ENCODE measurements at places on chromosomes 4 and X. TPM values are rescaled to one million over a fixed set of nuclear protein-coding genes. Genes with fewer than 3 reads are reported as not detected.

DNA sequence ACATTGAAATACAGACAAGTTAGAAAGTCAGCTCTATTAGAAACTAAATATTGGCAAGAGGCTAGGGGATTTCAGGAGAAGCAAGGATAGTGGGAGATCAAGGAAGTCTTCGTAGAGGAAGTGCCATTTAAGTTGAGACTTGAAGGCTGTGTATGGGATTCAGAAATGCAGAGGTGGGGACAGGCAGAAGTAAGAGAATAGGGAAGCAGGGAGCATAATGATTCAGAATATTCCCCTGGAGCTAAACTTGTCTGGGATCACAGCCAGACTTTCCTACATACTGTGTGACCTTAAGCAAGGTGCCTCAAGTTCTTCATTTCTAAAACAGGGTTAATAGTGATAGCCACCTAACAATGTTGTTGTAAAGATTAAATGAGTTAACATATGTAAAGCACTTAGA is 108.8 kb downstream of the DDIT4L start:
- H3K36me3 ChIP-seq, result no peaks in the 10 kb centered on the region
- H3K4me3 ChIP-seq, result no peak overlapping the region
- peaks cover 7% of the 10 kb centered on the region for H3K4me1 ChIP-seq
- no peak overlapping the region for H3K27ac ChIP-seq

- H3K27ac ChIP-seq, result no peak overlapping the region
- H3K4me1 ChIP-seq, result peaks cover 6% of the 10 kb centered on the region
- peaks cover 11% of the 10 kb centered on the region for H3K36me3 ChIP-seq
- H3K27me3 ChIP-seq, result peaks cover 39% of the 10 kb centered on the region
- DNase-seq, result no peak
Measured at GRCh38 chr4:1156069-1156468, 16.3 kb downstream of the SPON2 start.

GRCh38 chr4:164765833-164766232 is 11.9 kb downstream of the SMIM31 start:
- peaks cover 10% of the 10 kb centered on the region for H3K27me3 ChIP-seq
- H3K27ac ChIP-seq, result no peak overlapping the region
- no peaks in the 10 kb centered on the region for H3K36me3 ChIP-seq
- no peaks in the 10 kb centered on the region for H3K4me1 ChIP-seq
- no peak overlapping the region for H3K4me3 ChIP-seq

DNA sequence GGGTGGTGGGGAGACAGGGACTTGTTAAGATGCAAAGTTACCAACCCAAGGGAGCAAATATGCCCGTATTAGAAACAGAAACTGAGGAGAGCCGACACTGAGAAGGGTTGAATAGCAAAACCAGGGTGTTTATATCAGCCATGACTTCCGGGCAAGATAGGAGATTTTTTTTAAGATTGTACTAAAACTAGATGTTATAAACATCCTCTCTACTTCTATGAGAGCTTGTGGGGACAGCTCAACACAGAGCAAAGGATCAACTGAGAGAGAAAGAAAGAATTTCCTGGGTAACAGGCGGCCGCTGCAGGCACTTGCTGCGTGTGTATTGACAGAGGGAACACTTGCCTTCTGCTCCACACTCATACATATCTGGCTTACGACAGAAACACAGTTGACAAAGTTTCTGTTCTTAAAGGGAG is 49.1 kb upstream of the FBXW7 start:
- DNase-seq, result no peak
- H3K27ac ChIP-seq, result no peak overlapping the region
- peaks cover 25% of the 10 kb centered on the region for H3K27me3 ChIP-seq

GRCh38 chr4:107950746-107951540 is 19.6 kb downstream of the CYP2U1 start:
- peak; percentile 39 for DNase-seq
- peak overlapping the region; percentile 69 for H3K4me3 ChIP-seq
- H3K36me3 ChIP-seq, result peaks cover 23% of the 10 kb centered on the region
- peaks cover 39% of the 10 kb centered on the region for H3K4me1 ChIP-seq
- H3K27ac ChIP-seq, result peak overlapping the region; percentile 86

DNA sequence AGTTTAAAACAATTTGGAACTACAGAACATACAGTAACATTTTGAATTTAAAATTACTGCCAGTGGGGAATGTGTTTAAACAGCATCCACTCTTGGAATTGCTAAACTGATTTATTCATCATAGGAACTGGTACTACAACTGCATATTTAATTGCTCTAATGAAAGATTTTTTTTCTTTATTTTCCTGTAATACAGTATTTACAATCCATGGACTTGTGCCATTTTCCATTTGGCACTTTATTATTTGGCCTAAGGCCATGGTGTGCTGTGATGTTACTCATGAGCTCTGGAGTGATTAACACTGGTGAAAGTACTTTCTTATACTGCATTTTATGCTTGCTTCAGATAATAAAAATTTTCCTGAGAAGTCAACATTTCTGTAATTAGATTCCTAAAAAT is 69.7 kb upstream of the NUDT6 start:
- no peak overlapping the region for H3K27ac ChIP-seq
- H3K4me1 ChIP-seq, result peaks cover 1% of the 10 kb centered on the region

GRCh38 chrX:39675619-39676018 is 422.1 kb downstream of the BCOR start:
- H3K36me3 ChIP-seq, result no peaks in the 10 kb centered on the region
- no peak for DNase-seq
- H3K27ac ChIP-seq, result no peak overlapping the region
- no peaks in the 10 kb centered on the region for H3K4me1 ChIP-seq

- peaks cover 21% of the 10 kb centered on the region for H3K27me3 ChIP-seq
- H3K4me1 ChIP-seq, result peaks cover 6% of the 10 kb centered on the region
- no peak overlapping the region for H3K27ac ChIP-seq
- no peak for DNase-seq
- H3K4me3 ChIP-seq, result no peak overlapping the region
- no peaks in the 10 kb centered on the region for H3K36me3 ChIP-seq
Measured at GRCh38 chr4:20646287-20646686, 54.0 kb upstream of the PACRGL start.

DNA sequence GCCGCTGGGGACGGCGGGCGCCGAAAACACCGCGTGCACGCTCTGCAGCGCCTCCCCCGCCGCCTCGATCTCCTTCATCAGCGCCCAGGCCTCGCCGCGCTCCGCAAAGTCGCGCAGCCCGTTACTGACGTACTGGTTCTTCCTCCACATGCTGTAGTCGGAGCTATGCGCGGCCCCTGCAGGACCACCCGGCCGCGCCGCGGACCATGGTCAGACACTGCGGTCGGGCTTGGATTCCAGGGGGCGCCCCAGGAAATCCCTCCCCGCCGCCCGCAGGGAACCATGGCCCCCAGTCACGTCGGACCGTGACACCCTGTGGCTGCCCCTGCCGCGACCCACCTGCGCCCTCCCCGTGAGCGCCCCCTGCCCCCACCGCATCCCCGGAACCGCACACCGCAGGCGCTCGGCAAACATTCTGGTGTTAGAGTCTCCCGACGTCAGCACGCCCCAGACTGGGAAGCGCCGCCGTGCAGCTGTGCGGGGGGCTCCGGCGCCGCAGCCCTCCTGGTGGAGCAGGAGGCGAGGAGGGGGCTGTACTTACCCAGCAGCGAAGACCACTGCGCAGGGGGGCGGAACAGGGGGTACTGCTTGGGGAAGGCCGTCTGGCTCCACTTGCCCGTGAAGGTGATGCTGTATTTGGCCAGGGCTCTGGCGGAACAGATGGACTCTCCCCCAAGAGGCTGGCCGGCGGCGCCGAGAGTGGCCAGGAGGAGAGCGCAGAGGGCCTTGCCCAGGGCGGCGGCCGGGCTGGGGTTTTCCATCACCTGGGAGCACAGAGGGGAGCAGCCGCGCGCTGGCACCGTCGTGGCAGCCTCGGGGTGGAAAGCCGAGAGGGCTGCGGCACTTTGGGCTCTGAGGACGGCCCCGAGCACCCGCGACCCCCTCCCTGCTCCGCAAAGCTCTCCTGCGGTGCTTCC is 814 bp downstream of the SPON2 start:
- no peaks in the 10 kb centered on the region for H3K27me3 ChIP-seq
- peaks cover 16% of the 10 kb centered on the region for H3K4me1 ChIP-seq
- no peak for DNase-seq
- H3K4me3 ChIP-seq, result peak overlapping the region; percentile 28

DNA sequence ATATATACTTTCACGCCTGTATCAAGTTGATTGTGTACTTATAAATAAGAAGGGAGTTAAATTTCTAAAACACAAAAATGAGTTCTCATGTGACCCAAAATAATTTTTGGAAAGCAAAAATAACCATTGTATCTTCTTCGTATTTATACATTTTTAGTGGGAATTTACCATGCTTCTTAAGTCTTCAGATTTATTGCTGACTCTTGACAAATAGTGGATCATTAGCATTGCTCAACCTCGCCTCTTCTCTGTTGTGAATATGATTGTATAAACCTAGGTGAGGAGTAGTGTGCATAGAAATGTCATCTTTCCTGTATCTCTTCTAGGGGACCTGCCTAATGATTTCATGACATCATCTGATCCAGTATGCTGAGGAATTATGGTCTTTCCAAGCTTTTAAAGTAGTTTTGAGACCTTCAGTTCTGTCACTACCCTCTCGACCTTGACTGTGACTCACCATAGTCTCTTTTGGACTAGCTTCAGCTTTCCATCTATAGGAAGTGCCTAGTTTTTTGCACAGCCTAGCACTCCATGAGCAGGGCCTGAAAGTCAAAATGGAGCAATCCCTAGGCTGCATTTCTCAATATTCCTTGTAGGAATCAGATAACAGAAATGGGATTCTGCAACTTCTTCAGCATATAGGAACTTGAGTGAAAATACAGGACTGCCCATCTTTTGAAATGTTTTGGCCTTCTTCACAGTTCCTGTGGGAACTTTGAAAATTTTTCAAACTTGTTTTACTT is 157.6 kb downstream of the ARX start:
- H3K36me3 ChIP-seq, result no peaks in the 10 kb centered on the region
- H3K27me3 ChIP-seq, result no peaks in the 10 kb centered on the region
- H3K4me3 ChIP-seq, result no peak overlapping the region

Gene GAGE12J
- not detected for total RNA-seq

GRCh38 chr4:185017964-185018772 is at the start of gene HELT:
Gene HELT, plus strand, starts transcription at chr4:185018490. Its CDS starts 439 bp downstream, at chr4:185018929.
- no peak within 1 kb of the TSS for H3K27ac ChIP-seq
- H3K27me3 ChIP-seq, result peaks cover 60% of the 10 kb centered on the region
- no peak within 1 kb of the TSS for H3K4me3 ChIP-seq
- no peak for DNase-seq

Gene RIBC1
- 0.30 TPM for total RNA-seq

Gene FRG1
- total RNA-seq, result 31.8 TPM

GRCh38 chr4:27094783-27095182 is 234.1 kb downstream of the STIM2 start:
- no peaks in the 10 kb centered on the region for H3K4me1 ChIP-seq
- no peak overlapping the region for H3K4me3 ChIP-seq
- DNase-seq, result no peak
- H3K36me3 ChIP-seq, result no peaks in the 10 kb centered on the region

DNA sequence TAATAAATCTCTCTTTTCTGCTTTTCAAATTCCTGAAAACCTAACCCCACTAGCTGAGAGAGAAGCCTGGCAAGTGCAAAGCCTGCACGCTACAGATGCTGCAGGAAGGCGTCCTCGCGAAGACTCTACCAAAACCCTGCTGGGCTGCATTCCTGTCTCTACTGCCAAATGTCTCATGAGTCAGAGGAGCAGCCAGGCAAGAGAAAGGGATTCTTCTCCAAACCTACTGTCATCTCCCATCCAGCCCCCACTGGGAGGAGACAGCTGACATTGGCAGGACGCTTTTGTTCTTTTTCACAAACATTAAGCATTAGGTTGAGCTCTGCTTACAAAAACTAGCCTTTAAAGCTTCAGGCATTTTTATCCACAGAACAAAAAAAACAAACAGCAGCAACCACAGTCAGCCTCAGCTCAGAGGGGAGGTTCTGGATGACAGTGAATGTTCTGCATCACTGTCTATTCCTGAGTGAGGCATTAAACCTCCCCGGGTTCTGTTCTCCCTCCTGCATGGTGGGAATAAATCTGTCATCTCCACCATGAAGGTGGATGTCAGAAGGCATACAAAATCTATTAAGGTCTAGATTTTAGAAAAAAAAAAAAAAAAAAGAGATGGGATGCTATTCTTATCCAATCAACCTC is 18.0 kb downstream of the CRMP1 start:
- no peak for DNase-seq
- no peak overlapping the region for H3K4me3 ChIP-seq
- no peaks in the 10 kb centered on the region for H3K4me1 ChIP-seq
- no peaks in the 10 kb centered on the region for H3K36me3 ChIP-seq
- H3K27me3 ChIP-seq, result peaks cover 6% of the 10 kb centered on the region

GRCh38 chr4:28149762-28150161 is 1289.1 kb downstream of the STIM2 start:
- no peak for DNase-seq
- H3K27me3 ChIP-seq, result no peaks in the 10 kb centered on the region
- no peak overlapping the region for H3K4me3 ChIP-seq
- H3K36me3 ChIP-seq, result no peaks in the 10 kb centered on the region

DNA sequence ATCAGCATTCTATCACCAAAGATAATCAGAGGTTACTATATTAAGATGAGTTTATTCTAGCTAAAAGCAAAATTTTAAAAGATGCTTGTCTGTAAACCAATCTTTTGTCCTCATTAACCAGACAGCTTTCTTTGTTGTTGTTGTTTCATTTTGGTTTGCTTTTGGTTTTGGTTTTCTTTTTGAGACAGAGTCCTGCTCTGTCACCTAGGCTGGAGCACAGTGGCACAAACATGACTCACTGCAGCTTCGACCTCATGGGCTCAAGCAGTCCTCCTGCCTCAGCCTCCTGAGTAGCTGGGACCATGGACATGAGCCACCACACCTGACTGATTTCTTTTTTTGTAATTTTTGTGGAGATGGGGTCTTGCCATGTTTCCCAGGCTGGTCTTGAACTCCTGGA is 102.9 kb downstream of the COX18 start:
- H3K4me1 ChIP-seq, result peaks cover 29% of the 10 kb centered on the region
- 0 out of 2 replicates have a peak, but pooled peaks cover 2% of the 10 kb centered on the region for H3K27me3 ChIP-seq
- no peak overlapping the region for H3K27ac ChIP-seq
- H3K4me3 ChIP-seq, result no peak overlapping the region
- 0 out of 2 replicates have a peak, but pooled peaks cover 13% of the 10 kb centered on the region for H3K36me3 ChIP-seq

- H3K4me1 ChIP-seq, result no peaks in the 10 kb centered on the region
- H3K36me3 ChIP-seq, result no peaks in the 10 kb centered on the region
- H3K27me3 ChIP-seq, result no peaks in the 10 kb centered on the region
- no peak overlapping the region for H3K4me3 ChIP-seq
Measured at GRCh38 chrX:96002431-96002830, 682.2 kb upstream of the DIAPH2 start.
